ENCODE measurements at places on chromosomes 6 and 20.

- DNase-seq: peak; percentile 61
These were observed 32.8 kb downstream of the TCF15 start for GRCh38 chr20:577167-577791.

DNA sequence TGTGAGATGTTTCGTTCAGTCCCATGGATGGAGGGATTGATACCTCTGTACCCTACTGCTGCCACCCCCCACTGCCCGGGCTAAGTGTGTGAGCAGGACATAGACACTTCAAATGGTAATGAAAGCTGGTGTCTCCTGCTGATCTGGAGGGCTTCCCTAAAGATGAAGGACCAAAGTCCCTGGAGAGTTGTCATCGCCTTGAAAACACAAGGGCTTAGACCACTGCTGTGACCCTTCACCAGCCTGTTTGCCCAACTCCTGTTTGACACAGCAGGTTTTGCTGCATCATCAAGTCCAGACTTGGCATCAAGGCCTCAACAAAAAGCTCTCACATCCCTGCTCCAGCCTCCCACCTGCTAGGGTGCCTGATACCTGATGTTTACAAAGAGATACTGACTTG, 57.9 kb upstream of the FAM8A1 start:
- DNase-seq: no peak

DNA sequence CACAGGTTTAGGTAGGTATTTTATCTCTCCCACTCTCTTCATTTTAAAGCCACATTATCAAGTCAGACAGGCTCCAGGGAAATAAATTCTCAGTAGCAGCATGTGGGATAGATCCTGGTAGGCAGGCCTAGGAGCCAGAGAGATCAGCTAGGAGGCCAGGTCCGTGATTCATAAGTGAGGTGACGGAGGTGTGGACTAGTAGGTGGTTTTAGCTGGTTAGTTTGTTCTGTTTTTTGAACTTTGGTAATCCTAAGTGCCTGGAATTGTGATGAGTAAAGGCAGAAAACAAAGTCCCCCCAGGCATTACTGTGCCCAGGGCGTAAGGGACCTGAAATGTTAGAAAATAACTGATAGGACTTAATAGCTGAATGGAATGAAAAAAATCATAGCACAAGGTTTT, 53.6 kb upstream of the E2F3 start:
- DNase-seq: no peak

DNA sequence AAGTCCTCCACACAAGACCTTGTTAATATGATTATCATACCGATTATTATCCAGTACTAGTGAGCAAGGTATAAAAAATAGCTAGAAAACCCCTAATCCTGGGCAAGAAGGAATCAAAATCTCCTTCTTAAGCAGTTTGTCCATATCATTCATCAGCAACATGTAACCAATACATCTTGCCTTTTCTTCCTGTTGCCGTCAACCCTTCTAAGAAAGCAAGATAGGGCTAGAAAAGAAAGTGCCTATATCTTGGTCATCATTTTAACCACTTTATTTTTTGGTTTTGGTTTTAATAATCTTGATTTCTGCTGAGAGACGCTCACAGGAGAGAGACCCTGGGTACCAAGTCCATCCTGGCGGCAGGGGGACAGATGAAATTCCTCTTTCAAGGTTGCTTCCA, 27.2 kb upstream of the PREX1 start:
- DNase-seq: no peak

DNA sequence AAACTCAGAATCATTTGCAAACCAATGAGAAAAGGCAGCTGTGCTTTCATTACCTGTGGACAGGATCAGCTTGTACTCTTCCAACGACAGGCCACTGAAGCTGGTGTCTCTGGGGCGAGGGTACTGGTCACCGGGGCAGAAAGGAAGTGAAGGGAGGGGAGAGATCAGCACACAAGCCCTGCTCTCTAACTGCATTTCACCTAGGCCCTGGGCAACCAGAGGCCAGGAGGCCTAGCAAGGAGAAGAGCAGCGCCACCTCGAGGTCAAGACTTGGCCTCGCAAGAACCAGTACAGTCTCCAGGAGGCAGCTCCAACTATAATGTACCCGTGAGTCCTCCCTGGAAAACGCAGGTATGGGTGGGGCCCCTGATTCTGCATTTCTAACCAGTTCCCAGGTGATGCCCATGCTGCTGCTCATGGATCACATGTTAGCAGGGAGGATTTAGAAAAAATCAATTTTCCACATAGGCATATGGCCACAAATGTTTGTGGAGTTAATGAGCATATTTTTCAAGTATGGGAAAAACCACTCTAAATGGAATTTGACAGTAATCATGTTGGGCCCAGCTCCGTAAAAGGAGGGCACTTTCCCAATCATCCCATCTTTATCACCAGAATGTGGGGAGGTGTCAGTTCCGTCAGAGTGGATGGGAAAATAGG, 11.0 kb downstream of the UQCC2 start:
- DNase-seq: peak; percentile 80

DNA sequence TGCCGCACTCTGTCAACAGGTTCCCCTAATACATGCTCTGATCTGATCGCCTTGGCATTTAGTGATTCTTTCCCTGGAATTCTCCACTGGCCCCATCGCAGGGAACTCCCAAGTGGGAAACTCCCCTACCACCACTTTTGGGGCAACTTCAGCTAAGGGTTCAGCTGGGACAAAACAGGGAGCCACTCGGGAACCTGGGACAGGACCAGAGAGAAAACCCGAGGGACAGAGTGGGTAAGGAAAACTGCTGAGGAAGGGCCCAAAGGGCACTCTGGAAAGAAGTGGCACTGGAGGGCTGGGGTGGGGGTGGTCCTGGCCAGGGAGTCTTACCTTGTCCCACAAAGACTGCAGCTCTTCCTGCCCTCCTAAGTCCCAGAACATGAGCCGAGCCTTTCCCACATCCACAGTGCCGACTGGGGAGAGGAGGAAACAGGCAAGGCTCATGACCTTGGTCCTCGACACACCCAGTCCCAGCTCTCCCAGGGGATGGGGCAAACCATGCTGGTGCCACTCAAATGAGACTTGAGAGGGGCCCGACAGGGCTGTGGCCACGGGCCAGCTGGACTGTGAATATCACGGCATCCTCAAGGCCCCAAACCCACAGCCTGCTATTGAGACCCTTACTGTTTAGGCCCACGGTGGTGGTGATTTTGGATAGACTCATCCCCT, 1.6 kb downstream of the ARFRP1 start:
- no peak for DNase-seq

DNA sequence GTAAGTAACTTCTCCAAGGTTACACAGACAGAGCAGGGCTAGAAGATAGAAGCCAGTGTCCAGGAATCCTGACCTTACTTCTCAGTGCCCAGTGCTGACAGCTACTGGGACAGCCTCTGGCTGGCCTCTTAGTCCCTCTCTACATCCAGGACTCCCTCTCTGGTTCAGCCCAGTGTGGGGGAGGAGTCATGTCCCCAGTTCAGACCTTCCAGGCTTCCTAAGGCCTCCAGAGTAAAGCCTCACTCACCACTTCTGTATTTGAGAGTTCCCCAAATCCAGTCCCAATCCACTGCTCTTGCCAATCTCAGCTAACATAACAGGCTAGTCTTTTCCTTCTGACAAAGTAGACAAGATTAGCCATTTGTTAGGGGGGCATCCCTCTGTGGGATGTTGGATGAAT, 36.9 kb upstream of the EPB41L1 start:
- no peak for DNase-seq

DNA sequence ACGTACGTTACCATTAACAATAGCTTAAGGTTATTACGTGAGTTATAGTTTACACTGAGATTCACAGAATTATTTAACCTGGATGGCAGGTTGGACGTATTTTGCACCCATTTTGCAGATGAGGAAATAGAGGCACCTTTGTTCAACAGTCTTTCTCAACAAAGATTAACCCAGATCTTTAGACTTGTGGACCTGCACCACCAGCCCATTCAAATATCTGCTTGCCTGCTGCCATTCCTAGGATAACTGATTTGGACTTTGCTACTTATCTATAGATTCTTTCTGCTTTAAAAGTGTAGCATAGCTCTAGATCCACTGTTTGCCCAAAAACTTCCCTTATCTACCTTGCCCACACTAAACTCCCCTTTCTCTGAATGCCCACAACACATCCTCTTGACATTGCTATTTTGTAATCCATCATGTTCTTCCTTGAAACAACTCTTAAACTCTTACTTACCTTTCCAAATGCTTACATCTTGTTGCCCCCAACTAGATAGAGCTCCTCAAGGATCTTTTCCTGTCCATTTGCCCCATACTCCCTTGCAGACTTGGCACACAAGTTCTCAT, 56.4 kb upstream of the TNFAIP3 start:
- DNase-seq: no peak

GRCh38 chr6:79463621-79464050, 73.6 kb downstream of the LCA5 start:
- DNase-seq: no peak

- no peak for DNase-seq
These were observed 126.3 kb downstream of the TOX2 start for GRCh38 chr20:44041001-44041400.

GRCh38 chr20:32779500-32780211, 17.5 kb downstream of the DNMT3B start:
- DNase-seq: peak; percentile 96

DNA sequence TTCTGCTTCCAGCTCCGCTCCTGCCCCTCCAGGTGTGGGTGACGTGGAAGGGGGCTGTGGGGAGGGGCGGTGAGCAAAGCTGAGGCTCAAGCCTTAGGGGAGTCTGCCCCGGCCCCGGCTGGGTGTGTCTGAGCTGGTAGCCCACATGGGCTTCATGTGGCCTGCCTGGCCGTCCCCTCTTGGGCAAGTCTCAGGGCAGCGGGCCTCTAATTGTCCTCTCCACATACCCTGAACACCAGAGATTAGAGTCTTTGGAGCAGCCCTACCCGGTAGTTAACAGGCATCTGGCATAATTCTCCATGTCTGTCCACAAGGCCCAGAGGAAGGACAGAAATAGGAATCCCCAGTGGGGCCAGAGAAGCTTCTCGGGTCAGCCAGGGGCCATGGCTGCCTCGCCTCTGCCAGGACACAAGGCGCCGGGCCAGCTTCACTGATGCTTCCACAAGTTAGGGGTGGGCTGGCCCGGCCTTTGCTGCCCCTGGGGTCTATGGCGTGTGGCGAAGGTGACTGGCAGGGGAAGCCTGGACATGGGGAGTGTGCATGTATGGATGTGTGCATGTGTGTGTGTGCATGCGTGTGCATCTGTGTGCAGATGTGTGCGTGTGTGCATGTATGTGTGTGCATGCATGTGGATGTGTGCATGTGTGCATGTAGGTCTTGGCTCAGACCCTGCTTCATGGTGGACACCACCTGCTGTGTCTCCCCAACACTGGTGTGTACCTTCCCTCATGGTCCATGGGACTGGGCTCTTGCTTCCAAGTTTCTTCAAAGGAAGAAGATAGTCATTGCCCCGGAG, 24.0 kb downstream of the FRMD1 start:
- DNase-seq: no peak

GRCh38 chr6:169070506-169071176, 183.0 kb downstream of the THBS2 start:
- DNase-seq: peak; percentile 59

- DNase-seq: no peak
These were observed 5.5 kb upstream of the MUC22 start for GRCh38 chr6:31004794-31005193.

DNA sequence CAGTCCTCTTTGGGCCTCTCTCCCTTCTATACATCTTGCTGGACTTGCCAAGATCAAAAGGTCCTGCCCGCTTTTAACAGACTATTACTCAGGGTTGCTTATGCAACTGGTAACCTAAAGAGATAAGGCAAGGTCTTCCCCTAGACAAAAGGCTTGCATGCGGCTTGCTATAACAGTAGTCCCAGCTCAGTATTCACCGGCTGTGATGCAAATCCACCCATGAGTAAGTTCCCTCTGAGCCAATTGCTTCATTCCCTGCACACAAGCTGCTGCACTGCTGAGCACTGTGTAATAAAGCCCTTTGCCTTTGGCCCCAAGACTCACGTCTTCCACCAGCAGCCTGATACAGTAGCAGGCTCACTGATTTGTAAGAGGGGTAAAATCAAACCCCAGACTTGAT, 363.8 kb downstream of the PRKN start:
- no peak for DNase-seq

GRCh38 chr20:21832442-21833385, 127.2 kb downstream of the PAX1 start:
- DNase-seq: no peak

DNA sequence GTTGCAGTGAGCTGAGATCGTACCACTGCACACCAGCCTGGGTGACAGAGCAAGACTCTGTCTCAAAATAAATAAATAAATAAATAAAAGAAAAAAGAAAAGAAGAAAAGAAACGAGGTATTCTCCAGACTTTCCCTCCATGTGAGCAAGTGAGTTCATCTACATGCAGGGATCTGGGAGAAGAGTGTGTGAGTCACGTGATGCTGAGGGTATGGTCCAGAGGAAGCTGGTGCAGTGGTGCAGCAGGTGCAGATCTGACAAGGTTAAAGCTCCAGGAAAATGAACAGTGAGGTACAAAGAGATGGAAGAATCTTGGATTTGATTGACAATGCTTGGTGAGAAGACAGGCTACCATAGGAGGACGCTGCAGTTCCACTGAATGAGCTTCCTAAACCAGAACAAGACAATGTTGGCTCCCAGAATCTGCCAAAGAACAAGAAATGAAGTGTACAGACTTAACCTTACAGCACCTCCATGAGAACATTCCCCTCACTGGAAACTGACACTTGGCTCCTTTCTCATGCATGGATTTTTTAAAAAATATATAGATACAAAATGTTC, 79.5 kb upstream of the BTBD3 start:
- no peak for DNase-seq

DNA sequence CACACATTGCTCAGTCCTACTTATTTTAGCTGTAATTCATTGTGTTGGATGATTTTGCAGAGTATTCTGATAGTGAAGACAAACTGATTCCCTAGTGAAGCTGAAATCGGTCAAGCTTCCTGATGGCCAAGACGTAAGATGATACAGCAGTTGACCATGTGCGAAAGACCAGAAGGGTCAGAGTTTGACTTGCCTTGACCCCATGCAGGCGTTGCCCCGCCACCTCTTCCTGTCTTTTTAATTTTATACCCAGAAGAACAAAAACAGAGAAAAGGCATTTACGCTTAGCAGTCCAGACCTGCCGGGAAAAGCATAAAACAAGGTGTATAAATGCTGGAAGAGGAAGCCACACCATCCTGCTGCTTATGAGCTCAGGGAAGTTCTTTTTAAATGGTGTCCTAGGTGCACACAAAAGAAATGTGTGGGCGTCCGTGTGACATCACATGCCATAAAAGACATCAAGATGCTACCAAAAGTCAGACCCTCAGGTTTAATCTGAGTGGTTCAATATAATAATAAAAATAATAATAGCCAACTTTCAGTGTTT, 32.2 kb downstream of the TSHZ2 start:
- no peak for DNase-seq

- no peak for DNase-seq
These were observed 33.2 kb downstream of the ANKS1A start for GRCh38 chr6:34922177-34922663.

- no peak for DNase-seq
These were observed 381.7 kb downstream of the BCKDHB start for GRCh38 chr6:80488190-80488589.

- DNase-seq: no peak
These were observed 69.8 kb downstream of the DZANK1 start for GRCh38 chr20:18397030-18397429.

GRCh38 chr20:2751347-2751877, 49.0 kb downstream of the CPXM1 start:
- DNase-seq: no peak
